Smooth muscle cell of the brain vasculature (primary cell): ENCODE measurements at places on chromosomes 7 and 10.

DNA sequence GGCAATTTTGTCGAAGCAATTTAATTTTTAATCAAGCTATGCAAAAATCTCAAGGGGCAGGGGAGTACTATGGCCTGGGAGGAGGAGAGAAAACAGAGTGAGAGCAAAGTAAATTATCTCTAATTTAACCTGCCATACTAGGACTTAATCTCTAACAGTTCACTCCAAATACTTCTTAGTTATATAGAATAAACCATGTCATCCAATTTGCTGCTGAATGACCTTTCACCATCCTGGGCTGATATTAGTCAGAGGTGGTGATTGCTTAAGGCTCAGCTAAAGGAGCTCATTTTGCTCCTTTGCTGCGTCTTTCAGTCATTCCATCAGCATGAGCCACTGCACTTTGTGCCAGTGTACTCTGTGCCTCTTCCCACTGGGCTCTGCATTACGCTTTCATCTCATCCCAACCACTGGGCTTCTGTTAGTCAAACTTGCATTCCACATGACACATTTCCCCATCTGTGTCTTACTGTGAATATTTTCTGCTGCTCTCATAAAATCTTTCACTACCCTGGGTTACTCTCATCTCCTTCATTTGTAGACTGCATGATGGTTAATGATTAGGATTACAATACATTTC, 84.3 kb downstream of the CD36 start:
- DNase-seq, result peak; percentile 83

DNA sequence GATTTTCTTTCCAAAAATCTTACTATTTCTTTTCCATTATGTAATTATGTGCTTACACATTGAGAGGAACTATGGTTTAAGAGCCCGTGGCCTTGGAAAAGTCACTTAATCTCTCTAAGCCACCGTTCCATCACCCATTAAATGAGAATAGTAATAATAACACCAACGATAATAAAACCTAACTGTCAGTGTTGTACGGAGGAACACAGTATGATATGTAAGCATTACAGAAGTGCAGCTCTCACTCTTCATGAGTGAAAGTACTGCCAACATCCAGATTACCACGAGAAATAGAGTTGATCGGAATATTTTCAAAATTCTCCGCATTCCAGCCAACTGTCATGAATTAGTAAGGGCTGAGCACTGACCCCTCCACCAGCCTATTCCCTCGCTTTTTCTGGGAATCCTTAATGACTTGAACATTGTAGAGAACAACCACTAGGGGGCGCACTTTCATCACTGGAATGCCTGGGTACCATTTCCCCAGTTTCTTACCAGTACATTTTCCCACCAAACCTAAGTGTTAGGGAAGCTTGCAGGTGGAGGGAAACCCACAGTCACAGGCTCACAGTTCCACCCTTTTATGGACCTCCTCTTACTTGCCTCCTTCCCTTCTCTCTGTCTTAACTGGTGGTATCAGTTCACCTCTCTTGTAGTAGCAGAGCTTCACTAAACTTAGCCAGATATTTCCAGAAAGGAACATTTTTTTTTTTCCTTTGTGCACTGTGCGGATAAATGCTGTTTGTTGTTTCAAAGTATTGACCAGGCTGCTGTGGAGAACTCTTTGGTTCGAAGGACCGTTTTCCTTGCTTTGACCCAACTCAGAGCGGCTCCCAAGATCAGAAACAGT, 27.8 kb downstream of the NKX2-3 start:
- DNase-seq, result no peak

DNA sequence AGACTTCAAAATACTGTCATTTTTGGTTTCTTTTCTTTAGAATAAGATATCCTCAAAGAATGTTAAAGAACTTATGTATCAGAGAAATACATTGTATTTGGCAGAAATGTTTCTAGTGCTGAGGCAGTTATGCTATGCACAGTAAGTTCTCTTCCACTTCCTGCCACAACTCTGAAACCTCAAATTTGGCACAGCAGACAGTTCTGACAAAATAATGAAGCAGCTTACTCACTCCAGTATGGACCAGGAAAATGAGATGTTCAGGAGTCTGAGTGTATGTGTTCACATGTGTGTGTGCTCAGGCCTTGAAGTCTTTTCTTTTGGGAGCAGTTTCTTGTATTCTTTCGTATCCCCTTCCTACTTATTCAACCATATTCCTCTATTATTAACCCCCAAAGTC, 197.0 kb upstream of the AGK start:
- no peak for DNase-seq

- no peak for DNase-seq
Observed at GRCh38 chr10:23676296-23676695, 237.4 kb downstream of the OTUD1 start.

GRCh38 chr7:108328174-108328651, 128.0 kb downstream of the NRCAM start:
- DNase-seq, result no peak

DNA sequence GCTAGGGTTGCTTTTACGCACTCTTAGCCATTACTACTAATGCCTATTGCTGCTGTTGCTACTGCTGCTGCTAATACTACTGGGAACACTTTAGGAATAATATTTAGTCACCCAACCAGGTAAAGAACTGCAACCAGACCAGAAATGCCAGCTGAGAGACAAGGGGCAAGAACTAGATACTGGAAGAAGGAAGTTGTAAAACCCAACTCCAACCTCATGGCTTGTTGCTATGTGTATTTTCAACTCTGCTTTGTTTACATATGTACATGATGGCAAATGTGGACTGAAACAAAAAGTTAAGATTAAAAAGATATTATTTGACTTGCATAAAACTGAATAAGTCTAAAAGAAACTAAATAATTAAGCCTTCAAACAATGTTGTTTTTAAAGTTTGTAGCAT, 177.7 kb downstream of the GNAT3 start:
- no peak for DNase-seq

DNA sequence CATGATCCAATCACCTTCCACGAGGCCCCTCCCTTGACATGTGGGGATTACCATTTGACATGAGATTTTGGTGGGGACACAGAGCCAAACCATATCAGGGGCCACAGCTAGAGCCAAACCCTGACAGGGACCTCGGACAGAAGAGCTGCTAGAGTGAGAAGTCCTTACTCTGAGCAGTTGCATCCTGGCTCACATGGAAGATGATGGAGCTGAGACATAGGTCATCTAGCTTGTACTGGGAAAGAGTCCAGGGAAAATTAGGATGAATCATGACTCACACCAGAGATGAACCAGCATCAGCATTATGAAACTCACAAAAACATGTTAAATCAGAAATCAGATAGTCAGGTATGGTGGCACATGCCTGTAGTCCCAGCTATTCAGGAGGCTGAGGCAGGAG, 12.8 kb upstream of the FMC1 start:
- DNase-seq, result peak; percentile 4

DNA sequence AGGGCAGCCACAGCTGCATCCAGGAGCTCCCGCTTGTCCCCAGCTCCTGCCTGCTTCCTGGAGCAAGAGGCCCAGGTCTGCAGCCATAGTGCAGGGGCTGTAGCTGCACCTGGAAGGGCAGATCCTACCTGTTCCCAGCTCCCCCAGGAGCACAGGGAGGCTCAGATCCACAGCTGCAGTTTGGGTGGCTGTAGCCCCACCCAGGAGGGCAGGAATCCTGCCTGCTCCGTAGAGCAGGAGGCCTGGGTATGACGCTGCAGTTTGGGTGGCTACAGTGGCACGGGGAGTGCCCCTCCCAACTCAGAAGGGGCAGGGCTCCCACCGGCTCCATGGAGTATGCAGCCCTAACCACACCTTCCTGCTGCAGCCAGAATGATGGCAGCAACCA, 26.7 kb upstream of the CDCA7L start:
- DNase-seq, result no peak

DNA sequence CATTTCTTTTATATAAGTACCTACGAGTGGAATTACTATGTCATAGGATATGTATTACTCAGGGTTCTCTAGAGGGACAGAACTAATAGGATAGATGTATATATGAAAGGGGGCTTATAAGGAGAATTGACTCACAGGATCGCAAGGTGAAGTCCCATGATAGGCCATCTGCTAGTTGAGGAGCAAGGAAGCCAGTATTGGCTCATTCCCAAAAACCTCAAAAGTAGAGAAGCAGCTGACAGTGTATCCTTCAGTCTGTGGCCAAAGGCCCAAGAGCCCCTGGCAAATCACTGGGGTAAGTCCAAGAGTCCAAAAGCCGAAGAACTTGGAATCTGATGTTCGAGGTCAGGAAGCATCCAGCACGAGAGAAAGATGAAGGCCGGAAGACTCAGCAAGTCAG, 59.8 kb downstream of the GALNT17 start:
- DNase-seq, result no peak

DNA sequence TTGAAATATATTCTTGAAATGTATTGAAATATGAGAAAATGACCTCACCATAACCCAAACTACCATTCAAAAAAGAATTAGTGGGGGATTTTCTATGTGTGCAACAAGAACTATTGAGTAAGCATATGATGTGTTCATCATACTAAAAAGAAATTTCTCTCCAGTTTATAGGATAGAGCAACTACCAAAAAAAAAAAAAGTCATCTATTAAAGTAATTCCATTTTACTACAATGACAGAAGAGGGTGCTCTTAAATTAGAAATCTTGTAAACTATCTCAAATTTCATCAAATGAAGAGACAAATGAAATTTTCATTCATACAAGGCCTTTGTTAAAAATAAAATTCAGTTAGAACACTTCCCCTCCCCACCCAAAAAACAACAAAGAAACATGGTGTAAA, 195.4 kb upstream of the PLXDC2 start:
- no peak for DNase-seq

GRCh38 chr10:34403512-34403911, 411.6 kb downstream of the PARD3 start:
- no peak for DNase-seq

DNA sequence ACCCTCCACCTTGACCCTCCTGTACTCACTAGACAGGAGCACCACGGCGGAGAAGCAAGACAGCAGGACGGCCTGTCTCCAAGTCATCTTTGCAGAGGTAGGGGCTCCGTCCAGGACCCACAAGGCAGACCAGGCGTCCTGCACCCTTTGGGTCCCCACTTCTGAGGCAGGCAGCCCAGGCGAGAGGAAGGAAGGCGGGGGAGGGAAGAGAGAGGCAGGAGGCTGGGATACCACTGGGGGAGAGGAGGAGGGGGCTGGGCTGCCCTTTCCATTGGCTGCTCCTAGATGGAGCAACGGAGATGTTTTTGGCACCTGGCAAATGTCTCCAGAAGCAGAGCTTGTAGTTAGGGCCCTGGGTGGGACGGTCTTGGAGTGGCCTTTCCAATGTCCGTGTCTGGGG, at the start of gene UCMA:
TSS of gene UCMA (minus strand) at position 203 of the 400 bp plus-strand sequence. CDS start at position 87, 116 bp downstream.
- no peak for DNase-seq

GRCh38 chr10:28551086-28551485, 18.2 kb downstream of the WAC start:
- DNase-seq, result no peak
